Activated T-cell treated with anti-CD3 and anti-CD28 coated beads, Interleukin-2, amount 50 U/mL, for 4 hours (primary cell): ENCODE measurements at places on chromosomes 1 and 21.

- DNase-seq: no peak
These were observed 154.2 kb upstream of the RUNX1 start for GRCh38 chr21:35203093-35203977.

DNA sequence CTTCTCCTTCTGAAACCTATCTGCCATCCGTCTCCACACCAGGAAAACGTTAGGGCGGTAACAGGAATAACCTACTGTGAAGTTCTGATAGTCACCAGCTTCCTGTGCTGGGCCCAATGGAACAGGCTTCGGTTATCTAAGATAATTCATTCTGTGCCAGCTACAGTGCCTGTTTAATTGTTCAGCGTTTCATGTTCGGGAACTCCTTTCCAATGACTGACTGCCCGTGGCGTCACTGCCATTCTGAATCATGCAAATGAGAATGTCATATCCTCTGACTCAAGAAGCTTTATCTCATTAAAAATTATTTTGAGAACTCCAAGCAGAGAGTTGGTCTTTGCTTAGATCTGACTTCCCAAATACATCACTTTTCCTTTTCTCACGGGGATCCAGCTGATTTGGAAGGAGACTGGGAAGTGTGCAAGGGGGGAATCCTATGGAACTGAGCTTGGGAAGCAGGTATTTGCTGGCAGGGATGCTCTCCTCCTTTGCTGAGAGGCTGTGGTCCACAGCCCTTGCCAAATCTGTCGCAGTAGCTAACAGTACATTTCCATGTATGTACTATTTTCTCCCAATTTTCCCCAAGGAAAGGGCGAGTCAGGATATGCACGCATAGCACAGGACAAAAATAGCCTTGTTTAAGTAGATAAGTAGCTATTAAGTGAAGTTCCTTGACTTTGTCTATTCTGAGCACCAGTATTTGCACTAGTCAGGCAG is 358.7 kb downstream of the LTN1 start:
- DNase-seq: no peak

- DNase-seq: no peak
These were observed 134.4 kb upstream of the PRDX6 start for GRCh38 chr1:173342736-173343135.

DNA sequence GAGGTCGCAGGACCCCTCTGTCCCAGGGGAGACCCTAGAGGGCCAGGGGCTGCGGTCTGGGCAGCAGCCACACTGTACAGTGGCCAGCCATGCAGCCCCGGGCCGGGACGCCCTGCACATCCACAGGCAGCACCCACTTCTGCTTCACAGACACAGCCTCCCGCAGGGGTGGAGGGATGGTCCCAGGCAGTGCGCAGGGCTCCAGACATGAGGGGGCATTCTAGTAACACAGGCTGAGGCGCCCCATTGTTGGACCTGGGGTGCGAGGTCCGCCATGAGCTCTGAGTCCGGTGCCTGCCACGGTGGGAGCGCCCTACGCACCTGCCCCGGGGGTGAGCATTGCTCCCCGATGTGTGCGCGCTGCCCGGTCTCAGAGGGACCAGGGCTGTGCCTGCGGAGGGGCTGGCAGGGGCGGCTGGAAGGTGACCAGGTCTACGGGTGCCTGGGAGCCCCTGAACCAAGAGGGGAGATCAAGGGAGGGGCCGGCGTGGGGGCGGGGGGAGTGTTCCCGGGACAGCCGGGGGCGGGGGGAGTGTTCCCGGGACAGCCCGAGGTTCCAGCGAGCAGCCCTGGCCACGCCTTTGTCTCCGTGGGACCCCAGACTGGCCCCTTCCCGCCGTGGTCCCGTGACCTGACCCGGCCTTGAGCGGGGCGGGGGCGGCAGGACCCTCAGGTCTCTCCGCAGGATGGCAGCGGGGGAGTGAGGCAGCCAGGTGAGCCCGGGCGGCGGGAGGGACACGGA is 4.5 kb downstream of the MMEL1 start:
- DNase-seq: no peak

DNA sequence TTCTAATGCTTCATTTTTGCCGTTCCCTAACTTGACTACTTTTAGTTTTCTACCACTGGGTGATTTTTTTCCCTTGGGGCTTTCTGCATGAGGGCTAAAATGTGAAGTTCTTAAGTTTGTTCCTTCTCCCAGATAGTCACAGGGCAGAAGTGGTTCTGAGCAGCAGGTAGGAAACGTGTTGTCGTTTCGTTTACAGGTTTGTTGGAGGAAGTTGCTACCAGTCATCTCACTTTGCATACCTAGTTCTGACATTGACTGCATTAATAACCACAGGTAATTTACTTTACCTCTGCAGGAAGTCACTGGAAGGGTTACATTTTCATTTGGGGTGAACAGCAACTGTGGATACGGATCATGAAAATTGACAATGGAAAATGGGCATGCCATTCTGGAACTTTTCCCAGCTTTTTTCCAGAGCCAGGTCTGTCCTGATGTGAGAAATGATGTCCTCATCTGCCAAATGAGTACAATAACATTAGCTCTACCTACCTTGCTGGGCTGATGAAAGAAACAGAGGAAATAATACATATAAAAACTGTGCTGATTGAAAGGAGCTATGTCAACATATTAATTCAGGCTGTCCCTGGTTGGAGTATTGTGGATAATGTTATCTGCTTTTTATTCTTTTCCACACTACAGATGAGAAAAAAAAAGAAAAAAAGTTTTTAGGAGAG is 94.2 kb downstream of the DISC1 start:
- no peak for DNase-seq

GRCh38 chr21:45088729-45089128 is 14.3 kb downstream of the ADARB1 start:
- DNase-seq: no peak

GRCh38 chr1:214386747-214387146 is 105.8 kb downstream of the SMYD2 start:
- DNase-seq: no peak

GRCh38 chr1:60017508-60018205 is 55.9 kb downstream of the C1orf87 start:
- DNase-seq: no peak

GRCh38 chr1:2840036-2840809 is 38.7 kb upstream of the TTC34 start:
- peak; percentile 48 for DNase-seq

- DNase-seq: no peak
These were observed 209.0 kb downstream of the LTN1 start for GRCh38 chr21:28783641-28784185.

- no peak for DNase-seq
These were observed 73.8 kb downstream of the MRPL37 start for GRCh38 chr1:54273795-54274163.

DNA sequence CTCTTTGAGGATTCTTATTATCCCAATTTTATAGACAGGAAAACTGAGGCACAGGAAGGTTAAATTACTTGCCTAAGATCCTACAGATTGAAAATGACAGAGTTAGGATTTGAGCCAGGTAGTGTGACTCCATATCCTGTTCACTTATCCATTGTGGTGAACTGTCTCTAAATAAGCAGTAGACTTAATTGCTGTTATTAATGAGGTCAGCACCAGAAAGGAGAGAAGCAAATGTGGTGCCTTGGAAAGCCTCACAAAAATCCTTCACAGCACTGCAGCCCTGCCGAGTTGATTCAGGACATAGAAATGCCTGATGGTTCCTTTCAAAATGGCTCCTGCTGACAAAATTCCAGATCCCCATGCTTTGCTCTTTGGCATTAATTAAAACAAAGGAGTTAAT is 193.3 kb upstream of the BEND5 start:
- DNase-seq: no peak

DNA sequence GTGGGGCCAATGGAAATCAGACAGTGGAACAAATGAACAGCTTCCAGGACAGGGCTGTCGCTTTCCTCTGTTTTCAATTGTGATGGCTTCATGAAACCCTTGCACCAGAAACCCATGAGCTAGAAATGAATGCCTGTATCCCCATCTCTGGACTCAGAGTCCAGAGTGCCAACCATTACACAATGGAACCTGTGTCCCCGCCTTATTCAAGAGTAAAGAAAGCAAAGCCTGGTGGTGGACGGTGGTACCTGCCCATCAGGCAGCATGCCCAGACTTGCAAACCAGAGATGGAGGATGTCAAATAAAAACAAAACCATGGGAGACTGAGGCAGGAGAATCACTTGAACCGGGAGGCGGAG is 4.4 kb upstream of the CAPN2 start:
- no peak for DNase-seq

GRCh38 chr1:168742386-168742785 is 13.4 kb upstream of the DPT start:
- DNase-seq: no peak

GRCh38 chr1:223189903-223190724 is 47.1 kb upstream of the TLR5 start:
- peak; percentile 33 for DNase-seq

DNA sequence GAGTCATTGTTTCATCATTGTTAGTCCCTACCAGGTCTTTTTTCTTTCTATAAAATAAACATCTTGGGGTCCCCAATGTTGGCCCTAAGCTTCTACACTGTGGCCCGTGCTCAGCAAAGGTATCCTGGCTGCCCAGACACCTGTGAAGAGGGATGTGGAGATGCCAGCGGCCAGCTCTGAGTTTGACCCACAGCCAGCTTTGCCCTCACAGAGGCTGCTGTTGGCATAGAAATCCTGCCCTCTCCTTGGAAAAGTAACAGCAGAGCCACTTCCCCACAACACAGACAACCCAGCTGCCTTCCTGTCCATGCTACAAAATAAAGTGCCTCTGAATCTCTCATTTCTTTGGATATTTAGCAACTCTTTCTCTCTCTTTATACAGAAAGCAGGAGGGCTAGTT is 6.0 kb downstream of the TRIM62 start:
- no peak for DNase-seq

DNA sequence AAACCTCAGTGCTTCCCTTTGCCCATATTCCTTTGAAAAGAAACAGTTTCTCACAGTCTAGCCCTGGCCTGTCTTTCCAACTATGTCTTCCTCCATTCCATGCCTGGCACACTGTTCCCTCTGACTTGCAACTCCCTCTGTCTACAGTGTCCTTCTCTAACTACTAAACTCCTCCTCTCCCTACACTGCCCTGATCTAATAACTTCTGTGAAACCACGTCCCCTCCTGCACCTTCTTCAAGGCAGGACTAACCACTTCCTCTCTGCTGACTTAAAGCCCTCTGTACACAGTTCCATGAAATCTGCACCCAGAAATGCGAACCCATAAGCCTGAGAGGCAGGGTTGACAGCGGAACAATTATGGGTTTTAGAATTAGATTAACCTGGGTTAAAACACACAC is 62.2 kb upstream of the ATP1B1 start:
- DNase-seq: peak; percentile 6
